ENCODE measurements at places on chromosomes 1 and 21. TPM values are rescaled to one million over a fixed set of nuclear protein-coding genes. Genes with fewer than 3 reads are reported as not detected.

- no peak for DNase-seq
These were observed 62.6 kb upstream of the MACF1 start for GRCh38 chr1:39141925-39142324.

DNA sequence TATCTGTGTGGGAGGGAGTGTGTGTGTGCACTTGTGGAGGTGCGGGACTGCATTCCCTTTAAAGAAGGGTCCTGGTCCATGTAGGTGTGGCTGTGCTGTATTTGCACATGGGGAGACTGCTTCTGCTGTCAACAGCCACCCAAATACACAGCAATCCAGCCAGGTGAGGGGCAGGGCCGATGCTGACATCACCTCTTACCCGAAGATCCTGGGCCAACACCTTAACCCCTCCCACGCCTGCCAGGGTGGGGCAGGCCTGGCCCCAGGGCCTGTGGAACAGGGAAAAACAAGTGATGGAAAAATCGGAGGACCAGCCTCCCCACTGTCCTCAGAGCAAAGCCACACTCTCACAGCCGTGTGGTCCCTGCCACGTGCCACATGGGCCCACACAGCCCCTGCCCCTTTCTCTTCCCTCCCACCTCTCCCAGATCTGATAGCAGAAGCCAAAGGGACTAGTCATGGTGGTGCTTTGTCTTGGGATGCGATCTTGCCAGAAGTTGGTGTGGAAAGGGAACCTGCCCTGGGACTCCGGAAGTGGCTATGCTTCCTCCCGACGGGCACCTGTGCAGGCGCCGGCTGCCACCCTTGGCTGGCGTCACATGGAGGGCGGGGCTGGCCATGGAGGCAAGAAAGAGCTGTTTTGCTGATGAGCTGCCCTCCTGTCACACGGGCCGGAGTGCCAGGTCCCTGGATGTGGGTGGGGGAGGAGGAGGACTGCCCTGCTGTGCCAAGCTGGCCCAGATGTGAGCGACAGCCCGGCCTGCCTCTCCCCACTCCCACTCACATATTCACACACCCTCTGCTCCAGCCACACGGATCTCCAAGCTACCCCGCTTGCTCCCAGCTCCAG, 7.8 kb upstream of the CASZ1 start:
- no peak for DNase-seq

DNA sequence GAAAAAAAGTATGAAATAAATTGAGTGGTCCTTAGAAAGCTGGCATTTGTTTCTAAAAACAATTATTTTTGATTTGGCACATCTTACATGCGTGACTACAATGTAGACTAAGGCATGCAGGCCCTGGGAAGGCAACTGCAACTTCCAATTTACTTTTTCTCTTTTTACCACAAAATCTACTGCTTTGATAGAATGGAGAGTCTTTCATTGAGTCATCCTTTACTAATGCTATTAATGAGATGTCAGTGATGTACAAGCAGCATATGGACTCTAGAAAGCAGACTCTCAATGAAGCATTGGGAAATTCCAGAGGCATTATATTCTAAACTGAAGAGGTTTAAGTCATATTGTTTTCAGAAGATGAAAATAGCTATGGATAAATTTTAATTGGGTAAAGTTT, 29.6 kb upstream of the PRRX1 start:
- no peak for DNase-seq

DNA sequence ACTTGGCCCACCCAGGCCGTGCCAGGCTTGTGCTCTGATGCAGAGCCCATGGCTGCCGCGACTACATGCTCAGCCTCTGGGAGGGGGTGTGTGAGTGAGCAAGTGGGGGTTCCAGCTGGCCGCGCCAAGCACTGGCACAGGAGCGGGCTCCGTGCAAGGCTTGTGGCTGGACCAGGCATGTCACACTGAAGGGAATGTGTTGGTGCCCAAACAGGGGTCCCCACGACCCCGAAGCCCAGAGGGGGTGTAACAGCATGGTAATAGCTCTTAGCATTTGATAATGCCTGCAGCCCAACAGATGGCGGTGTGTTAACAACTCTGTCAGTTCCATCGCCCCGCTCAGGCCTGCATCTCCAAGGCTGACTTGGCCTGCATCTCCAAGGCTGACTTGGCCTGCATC, 38.3 kb upstream of the CD46 start:
- no peak for DNase-seq

DNA sequence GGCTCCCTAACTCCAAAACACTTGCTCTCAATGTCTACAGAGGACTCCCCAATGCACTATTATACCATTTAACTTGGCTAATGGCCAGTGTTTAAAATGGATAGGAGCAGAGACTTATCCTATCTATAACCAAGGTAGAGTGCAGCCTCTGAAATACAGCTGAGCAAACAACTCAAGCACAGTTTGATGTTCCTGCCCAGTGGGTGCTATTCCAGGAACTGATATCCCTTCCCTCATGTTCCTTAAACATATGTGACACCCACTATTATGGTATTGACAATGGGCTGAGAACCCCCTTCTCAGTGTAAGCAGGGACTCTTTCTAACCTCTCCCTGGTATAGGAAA, 51.7 kb downstream of the SH3GLB1 start:
- no peak for DNase-seq

- DNase-seq = no peak
These were observed 29.1 kb downstream of the ZBTB17 start for GRCh38 chr1:15946571-15947381.

SPRR1B gene
- not detected for total RNA-seq

CLCA1 gene
- total RNA-seq = not detected

PFDN2 gene
- total RNA-seq = 58.7 TPM

PRKAA2 gene
- 3.4 TPM for total RNA-seq

ZSCAN20 gene
- total RNA-seq = 4.4 TPM
